ENCODE measurements at places on chromosomes 5 and 9. TPM values are rescaled to one million over a fixed set of nuclear protein-coding genes. Genes with fewer than 3 reads are reported as not detected.

ANAPC2 gene
- total RNA-seq = 25.3 TPM

NRG2 gene
- total RNA-seq = 1.6 TPM

CDC42SE2 gene
- 29.3 TPM for total RNA-seq

ADAMTS19 gene
- not detected for total RNA-seq

FPGS gene
- 50.6 TPM for total RNA-seq

PITX1 gene
- total RNA-seq = 31.0 TPM

DMGDH gene
- 0.58 TPM for total RNA-seq

BAAT gene
- 0.34 TPM for total RNA-seq

GNA14 gene
- not detected for total RNA-seq

EGFL7 gene
- total RNA-seq = 55.2 TPM

C5orf52 gene
- not detected for total RNA-seq

PDGFRB gene
- total RNA-seq = 0.09 TPM

TEX48 gene
- total RNA-seq = not detected

APBA1 gene
- 0.13 TPM for total RNA-seq

SEMA5A gene
- not detected for total RNA-seq

DDX4 gene
- not detected for total RNA-seq

ADGRD2 gene
- not detected for total RNA-seq

OR2K2 gene
- not detected for total RNA-seq

PPP1R26 gene
- 19.3 TPM for total RNA-seq

FAM78A gene
- 0.26 TPM for total RNA-seq

PCDHB3 gene
- 0.05 TPM for total RNA-seq

MCC gene
- 0.19 TPM for total RNA-seq

RANBP6 gene
- total RNA-seq = 15.5 TPM

CAMK4 gene
- total RNA-seq = 0.01 TPM

MYMK gene
- not detected for total RNA-seq

COL15A1 gene
- 0.56 TPM for total RNA-seq

CHSY3 gene
- 0.16 TPM for total RNA-seq

MCTP1 gene
- 8.3 TPM for total RNA-seq

SPAAR gene
- not detected for total RNA-seq

IL12B gene
- total RNA-seq = 0.08 TPM

MLANA gene
- total RNA-seq = not detected

C5orf47 gene
- not detected for total RNA-seq

SPATA31A3 gene
- not detected for total RNA-seq

PCDHGA10 gene
- not detected for total RNA-seq

MSMP gene
- not detected for total RNA-seq

ST8SIA4 gene
- 0.58 TPM for total RNA-seq

PCDHB7 gene
- not detected for total RNA-seq
